Liver (tissue), 10 donors: ENCODE measurements at places on chromosomes 11 and 22. TPM values are rescaled to one million over a fixed set of nuclear protein-coding genes. Genes with fewer than 3 reads are reported as not detected.

Gene MGAT3
- 7.6 TPM for total RNA-seq

Gene TYR
- not detected for total RNA-seq

Gene ANO5
- total RNA-seq: 4.5 TPM

Gene VSIG10L2
- total RNA-seq: not detected

Gene OR10A3
- not detected for total RNA-seq

Gene DDIAS
- total RNA-seq: 8.4 TPM
